NCI-H2107 (cell line): ENCODE measurements at places on chromosomes 12 and 14.

- DNase-seq: no peak
These were observed 438.4 kb upstream of the DCN start for GRCh38 chr12:91620992-91621391.

GRCh38 chr12:109343677-109344076 lies 4.0 kb upstream of the MYO1H start:
- no peak for DNase-seq

- DNase-seq: no peak
These were observed 65.1 kb downstream of the SLC6A12 start for GRCh38 chr12:148676-149416.

DNA sequence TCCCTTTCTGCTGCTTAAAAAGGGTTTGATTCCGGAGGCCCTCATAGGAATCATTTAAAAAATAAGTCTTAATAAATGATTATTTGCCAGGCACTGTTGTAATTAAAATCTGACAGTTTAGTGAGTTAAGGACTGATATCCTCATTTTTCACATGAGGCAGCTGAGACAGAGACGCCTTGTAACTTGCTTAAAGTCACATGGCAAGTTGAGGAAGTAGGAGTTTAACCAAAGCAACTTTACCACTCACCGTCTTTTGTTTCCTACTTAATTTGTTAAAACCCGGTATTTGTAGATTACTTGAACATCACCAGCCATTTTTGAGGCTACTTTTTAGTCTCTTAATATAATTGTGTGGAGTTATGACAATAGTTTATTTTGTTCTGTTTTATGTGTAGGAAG lies 2.4 kb downstream of the TIGAR start:
- DNase-seq: no peak

- DNase-seq: no peak
These were observed 38.8 kb upstream of the NT5DC3 start for GRCh38 chr12:103879878-103880277.

DNA sequence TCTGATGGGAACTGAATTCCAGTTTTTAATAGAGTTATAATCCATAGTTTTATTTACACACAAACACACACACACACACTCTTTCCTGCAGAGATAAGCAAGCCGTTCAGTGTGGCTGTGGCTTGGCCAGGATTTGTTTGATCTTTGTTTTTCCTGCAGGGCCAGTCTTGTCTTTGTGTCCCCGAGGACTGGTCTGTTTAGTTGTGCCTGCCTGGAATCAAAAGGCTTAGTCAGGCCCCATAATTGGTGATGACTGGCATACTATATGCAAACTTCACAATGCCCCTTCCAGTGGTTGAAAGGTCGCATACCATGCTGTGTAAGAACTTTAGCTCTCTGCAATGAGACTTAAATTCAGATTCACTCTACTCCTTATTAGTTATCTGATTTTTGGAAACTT lies 26.0 kb downstream of the WBP11 start:
- no peak for DNase-seq

DNA sequence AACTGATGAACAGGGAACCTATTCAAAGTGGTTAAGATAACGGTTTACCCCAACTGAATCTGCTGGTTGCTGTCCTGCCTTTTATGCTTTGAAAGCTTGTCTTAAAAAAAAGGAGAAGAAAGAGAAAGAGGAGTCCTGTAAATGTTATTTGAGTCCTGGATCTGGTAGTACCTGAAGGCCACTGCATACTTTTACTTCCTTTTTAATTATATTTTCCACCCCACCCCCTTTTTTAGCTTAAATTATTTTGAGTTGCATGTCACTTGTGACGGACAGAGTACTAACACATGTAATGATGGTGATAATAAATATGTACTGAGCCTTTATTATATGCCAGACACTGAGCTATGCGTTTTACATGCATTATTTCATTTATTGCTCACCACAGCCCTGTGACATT lies 2.5 kb upstream of the AMIGO2 start:
- DNase-seq: no peak

- no peak for DNase-seq
These were observed 74.6 kb upstream of the WSCD2 start for GRCh38 chr12:108054496-108054895.

DNA sequence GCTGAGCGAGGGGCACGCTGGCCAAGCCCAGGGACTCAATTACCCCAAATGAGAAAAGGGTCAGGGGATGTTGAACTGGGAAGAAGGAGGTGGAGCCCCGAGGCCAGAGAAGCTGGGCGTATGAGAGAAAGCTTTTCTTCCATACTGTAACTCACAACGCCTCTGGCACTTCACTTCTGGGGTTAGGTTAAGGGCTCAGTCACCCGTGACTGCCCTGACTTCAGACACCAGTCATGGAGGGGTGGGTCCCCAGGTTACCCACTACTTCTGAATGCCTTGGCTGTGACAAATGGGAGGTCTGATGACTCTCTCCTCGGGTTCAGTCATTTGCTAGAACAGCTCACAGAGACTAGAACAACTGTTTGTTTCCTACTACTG lies 5.5 kb upstream of the GPR132 start:
- DNase-seq: no peak

DNA sequence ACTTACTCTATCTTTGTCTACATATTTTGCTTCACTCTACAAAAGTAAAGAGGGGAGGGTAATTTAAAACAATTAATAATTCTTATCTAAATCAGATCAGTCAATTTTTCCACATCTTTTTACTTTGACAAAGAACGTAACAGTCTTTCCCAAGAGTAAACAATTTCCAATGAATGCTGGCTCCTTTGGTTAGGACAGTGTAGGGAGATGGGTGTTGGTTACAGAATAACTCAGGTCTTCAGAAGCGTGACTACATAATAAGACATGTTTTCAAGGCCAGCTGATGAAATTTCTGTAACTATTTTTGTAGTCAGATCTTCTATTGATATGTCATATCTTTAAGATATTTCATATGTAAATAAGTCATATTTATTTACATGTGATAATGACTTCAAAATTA lies 183.0 kb upstream of the CAND1 start:
- no peak for DNase-seq

DNA sequence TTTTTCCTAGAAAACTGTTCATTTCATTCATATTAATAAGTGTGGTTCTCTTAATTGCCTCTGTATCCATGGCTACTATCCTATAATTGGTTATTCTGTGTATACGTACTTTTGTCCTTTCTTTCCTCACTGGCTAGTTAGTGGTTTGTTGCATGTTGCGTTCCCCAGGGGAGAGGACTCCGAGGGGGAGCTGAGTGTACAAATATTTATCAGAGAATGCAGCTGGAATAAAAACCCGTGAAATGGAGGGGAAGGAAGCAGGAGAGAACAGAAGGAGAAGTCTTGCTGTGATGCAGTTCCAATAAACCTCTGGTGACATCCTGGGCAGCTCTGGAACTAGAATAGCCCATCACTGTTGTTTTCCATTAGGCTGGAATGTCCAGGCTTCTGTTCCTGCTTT lies 117.1 kb upstream of the RGS6 start:
- no peak for DNase-seq

GRCh38 chr12:52183544-52183910 lies 8.3 kb downstream of the KRT80 start:
- no peak for DNase-seq

DNA sequence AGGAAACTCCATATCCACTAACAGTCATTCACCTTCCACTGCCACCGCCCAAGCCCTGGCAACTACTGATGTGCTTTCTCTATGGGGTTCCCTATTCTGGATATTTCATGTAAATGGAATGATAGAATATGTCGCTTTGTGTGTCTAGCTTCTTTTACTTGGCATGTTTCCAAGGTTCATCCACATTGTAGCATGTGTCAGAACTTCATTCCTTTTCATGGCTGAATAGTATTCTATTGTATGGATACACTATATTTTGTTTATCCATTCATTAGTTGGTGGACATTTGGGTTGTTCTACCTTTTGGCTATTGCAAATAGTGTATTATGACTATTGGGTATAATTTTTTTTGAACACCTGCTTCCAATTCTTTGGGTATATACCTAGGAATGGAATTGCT lies 8.6 kb downstream of the POU6F1 start:
- DNase-seq: no peak

DNA sequence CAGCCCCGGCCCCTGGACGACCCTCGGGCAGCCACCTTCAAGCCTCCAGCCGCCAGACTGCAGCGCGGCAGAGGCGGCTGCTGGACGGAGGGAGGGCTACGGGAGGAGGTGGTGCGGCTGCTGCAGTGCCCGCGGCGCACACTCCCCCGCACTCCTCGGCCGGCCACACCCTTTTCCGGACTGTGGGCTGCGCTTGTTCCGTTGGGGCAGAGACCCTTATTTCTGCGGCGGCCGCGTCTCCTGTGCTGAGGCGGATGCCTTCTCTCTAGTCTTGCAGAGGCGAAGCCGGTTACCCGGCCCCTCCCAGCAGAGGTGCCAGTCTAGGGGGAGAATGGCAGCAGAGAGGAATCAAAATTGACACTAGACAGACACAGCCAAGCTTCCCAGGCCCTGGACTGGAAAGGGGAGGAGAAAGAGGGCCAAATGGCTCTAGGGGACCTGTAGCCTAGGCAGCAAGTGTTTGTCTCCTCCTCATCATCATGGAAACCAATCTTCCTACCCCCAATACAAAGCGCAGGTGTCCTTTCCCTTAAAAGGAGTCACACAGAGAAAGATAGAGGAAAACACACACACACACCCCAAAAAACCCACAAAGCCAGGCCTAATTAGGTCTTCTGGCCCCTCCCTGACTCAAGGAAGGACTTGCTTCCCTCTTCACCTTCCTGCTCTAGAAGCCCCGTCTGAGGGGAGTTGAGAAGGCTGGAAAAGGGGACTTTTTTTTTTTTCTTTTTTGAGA lies 1.3 kb downstream of the ESYT1 start:
- DNase-seq: no peak

DNA sequence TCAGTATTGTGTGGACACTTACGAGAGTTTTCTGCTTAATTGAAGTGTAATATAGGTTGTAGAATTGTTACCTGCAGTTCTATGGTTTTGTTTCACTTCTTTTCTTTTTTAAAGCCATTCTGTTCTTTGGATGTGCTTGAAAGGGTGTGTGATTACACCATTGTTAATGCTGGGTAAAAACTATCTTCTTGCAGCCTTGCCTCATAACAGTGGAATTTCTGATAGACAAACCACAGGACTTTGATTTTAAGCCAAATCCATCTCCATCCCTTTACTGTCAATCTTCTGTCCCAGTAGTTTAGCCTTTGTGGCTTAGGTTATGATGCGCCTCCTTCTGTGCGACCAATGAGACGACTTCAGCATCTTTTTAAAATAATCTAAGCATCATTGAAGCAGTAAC lies 182.3 kb downstream of the PELI2 start:
- no peak for DNase-seq

DNA sequence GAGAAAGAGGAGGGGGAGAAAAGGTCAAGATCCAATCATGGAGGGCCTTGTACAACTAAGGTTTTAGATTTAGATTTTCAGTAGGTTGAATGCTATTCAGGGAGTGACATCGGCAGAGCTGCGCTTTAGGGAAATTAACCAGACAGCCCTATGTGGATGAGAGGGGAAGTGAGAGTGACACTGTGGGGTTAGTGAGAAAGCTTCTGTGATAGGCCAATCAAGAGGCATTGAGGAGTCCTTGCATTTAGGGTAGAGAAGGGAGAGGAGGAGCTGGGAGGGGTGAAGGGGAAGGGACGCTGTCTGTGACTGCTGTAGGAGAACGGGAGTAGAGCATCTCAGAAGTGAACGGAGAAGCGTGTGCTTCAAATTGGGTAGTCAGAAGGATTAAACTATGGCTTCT lies 3.4 kb downstream of the HSD17B6 start:
- no peak for DNase-seq

- no peak for DNase-seq
These were observed 60.7 kb downstream of the SLC38A6 start for GRCh38 chr14:61041704-61042103.

DNA sequence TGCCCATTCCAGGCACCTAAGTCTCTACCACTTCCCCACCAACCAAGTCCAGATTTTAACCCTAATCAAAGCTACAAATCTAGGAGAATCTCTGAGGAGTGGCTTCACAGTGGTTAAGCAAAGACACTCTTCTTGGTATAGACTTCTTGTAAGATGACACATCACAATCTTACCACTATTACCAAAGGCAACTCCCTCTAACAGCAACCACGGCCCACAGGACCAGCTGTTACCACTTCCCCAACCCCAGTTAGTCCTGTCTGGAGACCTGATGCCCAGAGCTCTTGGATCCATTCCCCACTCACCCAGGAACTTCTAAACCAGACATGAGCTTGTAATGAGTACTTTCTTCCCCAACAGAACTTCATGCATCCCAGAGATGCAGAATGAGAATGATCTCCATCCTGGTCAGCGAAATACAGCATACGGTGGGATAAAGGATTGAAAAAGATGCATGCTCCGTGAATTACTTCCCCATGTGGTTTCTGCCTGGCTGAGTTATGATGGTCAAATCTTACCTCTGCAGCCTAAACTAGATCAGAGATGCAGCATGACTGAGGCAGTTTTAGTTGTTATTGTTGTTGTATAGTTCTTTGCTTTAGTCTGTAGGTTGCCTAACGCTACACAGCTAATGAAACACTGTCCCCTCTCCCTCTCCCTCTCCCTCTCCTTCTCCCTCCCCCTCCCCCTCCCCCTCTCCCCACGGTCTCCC lies 87.7 kb upstream of the FOXN3 start:
- DNase-seq: no peak

DNA sequence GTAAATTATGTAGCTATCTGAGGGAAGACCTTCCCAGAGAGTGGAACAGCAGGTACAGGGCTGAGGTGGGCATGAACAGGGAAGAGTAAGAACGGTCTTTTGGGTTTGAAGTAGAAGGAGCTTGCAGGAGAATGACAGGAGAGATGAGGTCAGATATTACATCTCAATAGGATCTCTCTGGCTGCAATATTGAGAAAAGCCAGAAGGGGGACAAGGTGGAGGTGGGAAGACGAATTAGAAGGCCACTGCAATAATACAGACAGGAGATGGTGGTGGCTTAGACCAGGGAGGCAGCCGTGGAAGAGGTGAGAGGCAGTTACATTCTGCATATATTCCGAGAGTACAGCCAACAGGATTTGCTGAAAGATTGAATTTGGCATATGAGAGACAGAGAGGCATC lies 310.2 kb downstream of the APAF1 start:
- no peak for DNase-seq

DNA sequence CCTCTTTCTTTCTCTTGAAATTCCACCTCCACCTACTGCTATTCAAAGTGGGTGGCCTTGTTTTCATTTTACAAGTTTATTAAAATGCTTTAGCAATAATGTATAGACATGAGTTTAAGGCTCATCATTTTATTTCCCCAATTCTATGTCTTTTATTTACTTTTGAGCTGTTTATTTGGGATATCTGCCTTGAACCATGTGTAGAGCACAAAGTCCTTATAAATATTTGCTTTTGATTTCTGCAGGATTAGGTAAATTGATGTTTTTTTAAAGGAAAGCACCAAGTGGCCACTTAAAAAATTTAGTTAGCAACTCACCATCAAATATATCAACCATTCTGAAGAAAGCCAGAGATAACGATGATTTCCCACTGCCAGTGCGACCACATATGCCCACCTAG lies 39.8 kb upstream of the KCNJ8 start:
- DNase-seq: no peak

DNA sequence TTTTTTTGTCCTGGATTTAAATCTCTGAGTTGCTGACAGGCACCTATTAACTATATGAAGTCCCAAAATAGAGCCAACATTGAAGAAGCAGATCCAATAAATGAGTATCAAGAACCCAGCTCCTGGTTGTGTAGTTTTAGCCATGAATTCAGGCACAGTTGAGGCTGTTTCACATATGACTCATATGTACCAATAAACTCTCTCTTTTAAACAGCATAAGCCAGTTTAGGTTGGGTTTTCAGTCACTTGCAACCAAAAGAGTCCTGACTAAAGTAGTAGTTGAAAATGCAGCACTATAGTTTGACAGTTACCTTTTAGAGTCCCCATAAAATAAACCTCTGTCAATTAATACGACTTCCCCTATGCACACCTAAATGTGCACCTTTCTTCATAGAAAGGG lies 389.9 kb downstream of the RPS29 start:
- DNase-seq: no peak
